CD8-positive, alpha-beta T cell (primary cell): ENCODE measurements at places on chromosomes 11 and 22.
A peak's percentile ranks its signal among the peaks of the same experiment; 100 is the strongest.

- no peak for DNase-seq
Observed at GRCh38 chr11:86988351-86988881, 33.2 kb upstream of the FZD4 start.

DNA sequence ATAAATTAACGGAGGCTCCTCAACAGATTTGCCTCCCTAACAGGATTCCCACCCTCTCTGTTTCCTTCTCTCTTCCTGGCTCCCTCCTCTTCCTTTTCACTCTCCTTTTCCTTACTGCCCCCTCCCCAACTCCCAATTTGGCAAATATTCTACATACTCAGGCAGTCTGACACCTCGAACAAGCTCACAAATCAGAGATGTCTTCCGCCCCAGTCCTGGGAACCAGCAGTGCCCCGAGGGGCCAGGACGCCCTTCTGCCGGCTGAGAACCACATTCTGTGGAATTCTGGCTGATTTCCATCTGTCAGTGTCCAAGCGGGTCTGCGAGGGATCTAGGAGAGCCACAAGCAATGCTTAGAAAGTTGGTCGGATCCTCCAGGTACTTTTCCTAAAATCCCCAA is 94.0 kb downstream of the NTM start:
- no peak for DNase-seq

DNA sequence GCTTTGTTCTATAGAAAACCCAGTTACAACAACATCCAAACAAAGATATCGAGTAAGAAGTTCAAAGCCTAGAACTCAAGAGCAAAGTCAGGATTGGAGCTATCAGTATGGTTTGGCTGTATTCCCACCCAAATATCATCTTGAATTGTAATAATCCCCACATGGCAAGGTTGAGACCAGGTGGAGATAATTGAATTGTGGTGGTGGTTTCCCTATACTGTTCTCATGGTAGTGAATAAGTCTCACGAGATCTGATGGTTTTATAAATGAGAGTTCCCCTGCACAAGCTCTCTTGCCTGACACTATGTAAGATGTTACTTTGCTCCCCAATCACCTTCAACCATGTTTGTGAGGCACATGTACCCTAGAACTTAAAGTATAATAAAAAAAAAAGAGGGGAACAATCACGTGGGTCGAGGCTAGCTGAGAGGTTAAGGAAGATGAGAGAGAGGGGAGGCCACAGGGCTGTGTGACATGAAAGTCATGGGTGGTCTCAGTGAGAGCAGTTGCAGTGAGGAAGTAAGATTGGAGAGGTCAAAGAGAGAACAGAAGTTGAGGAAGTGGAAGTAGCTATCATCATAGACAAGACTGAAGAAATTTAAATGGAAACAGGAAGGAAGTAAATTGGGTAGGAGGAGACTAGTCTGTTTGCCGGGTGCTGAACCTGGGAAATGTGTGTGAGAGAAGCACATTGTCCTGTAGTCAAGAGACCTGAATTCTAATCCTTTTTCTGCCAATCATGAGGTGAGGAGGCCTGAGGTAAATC is 80.1 kb upstream of the CD44 start:
- DNase-seq: no peak

GRCh38 chr22:25451480-25452114 is 112.9 kb upstream of the GRK3 start:
- no peak for DNase-seq

GRCh38 chr22:20094197-20094807 is 14.3 kb downstream of the DGCR8 start:
- no peak for DNase-seq

- no peak for DNase-seq
Observed at GRCh38 chr22:43393132-43393843, 18.5 kb upstream of the MPPED1 start.

- peak; percentile 74 for DNase-seq
Observed at GRCh38 chr11:65468874-65469333, 29.9 kb upstream of the MALAT1 start.

- DNase-seq: peak; percentile 56
Observed at GRCh38 chr22:25081409-25081824, 118.2 kb upstream of the CRYBB3 start.

- DNase-seq: no peak
Observed at GRCh38 chr22:29105468-29105867, 32.6 kb downstream of the KREMEN1 start.

- DNase-seq: no peak
Observed at GRCh38 chr11:34507610-34508009, 6.0 kb downstream of the ELF5 start.

- DNase-seq: no peak
Observed at GRCh38 chr11:8354622-8355415, 91.1 kb upstream of the LMO1 start.

DNA sequence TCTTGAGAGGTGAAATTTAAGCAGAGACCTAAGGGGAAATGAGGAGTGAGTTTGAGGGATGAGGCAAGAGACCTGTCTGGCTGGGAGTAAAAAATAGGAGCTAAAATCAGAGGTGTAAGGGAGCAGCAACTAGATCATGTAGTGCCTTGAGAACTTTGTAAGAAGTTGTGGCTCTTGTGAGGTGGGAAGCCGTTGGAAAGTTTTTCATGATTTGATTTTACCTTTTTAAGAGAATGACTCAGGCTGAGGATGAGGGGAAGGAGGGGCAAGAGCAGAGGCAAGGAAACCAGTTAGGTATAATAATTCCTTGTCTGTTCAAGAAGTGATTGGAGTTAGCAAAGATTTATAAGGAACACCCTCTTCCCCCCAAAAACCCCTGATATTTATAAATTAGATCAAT is 25.8 kb downstream of the QSER1 start:
- no peak for DNase-seq
